GM12891 (cell line): ENCODE measurements at places on chromosomes 7 and 10.
A peak's percentile ranks its signal among the peaks of the same experiment; 100 is the strongest.

GRCh38 chr10:11594589-11595394 is 16.7 kb downstream of the USP6NL start:
- no peak for DNase-seq

GRCh38 chr10:30917789-30918188 is 113.9 kb downstream of the ZNF438 start:
- DNase-seq: no peak

DNA sequence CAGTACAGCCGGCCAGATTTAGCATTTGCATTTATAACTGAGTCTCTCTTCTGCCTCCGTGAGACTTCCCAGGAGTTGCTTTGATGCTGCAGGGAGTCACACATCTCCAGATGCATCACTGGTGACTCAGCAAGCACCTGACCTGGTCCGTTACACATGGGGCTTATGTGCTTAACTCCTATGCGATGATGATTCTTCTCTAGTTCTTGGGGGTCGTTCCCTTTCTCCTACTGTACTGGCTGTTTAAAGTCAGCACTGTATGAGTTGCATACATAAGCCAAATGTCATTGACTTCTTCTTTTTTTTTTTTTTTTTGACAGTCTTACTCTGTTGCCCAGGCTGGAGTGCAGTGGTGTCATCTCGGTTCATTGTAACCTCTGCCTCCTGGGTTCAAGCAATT is 13.0 kb upstream of the AKR1E2 start:
- no peak for DNase-seq

DNA sequence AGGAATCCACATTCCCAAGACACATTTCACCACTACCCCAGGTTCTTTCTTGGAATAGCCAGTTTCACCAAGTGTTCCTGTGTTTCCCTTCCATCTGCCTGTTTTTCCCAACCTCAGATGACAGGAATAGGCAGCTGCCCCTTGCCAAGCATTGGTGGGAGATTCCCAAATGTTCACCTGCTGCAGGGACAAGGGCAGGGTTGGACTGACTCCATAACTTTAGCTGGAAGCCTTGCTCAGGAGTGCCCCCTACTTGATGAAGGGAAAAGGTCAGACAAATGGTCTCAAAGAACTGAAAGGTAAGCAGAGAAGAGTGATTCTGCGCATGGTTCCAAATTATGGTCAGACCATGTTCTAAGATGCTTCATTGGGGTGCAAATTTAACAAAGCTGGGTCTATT is 45.1 kb upstream of the LYZL1 start:
- no peak for DNase-seq

DNA sequence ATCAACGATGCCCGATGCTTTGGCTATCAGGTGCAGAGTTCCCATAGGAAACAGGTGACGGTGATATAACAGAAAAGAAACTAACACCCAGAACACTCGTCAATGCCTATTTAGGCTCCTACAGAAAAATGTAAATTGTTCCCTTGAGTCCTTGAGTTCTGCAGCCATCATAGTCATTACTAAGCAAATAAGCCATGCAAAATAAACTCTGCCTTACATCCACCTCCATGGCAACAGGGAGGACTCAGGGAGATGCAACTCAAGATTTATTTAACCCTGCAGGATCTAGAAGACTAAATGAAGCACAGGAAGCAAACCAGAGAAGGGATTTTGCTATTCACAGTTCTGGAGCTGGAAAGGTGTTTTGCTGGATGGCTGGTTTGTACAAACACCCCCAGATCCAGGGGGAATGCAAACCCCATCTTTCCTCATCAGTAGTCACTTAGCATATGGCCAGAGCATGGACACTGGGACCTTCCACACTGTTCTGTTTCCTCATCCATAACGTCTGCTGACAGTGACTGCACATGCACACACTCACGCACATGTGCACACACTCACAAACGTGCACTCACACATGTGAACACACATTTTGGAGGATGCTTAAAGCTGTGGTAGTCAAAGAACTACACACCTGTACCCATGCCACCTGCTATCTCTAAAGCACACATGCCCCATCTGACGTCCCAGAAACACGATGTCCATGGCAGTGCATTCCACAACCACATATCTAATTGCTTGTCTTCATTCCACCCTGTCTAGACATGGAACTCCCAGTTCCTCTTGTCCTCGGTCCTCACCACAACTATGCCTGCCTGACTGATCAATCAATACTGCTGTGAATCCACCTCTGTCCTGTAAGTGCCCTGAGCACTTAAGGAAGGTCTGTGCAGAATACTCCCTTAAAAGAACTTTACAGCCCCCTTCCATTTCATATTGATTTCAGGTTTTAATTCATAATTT is 178.2 kb downstream of the COBL start:
- DNase-seq: no peak

- no peak for DNase-seq
Observed at GRCh38 chr7:154598864-154599263, 404.1 kb downstream of the PAXIP1 start.

GRCh38 chr10:60032723-60033122 is 126.4 kb upstream of the CCDC6 start:
- DNase-seq: peak; percentile 12
